ENCODE measurements at places on chromosomes 1 and 21. TPM values are rescaled to one million over a fixed set of nuclear protein-coding genes. Genes with fewer than 3 reads are reported as not detected.

The SPRR2A gene
- polyA plus RNA-seq = not detected

GRCh38 chr1:93668951-93669350 lies 12.7 kb downstream of the BCAR3 start:
- DNase-seq = no peak

DNA sequence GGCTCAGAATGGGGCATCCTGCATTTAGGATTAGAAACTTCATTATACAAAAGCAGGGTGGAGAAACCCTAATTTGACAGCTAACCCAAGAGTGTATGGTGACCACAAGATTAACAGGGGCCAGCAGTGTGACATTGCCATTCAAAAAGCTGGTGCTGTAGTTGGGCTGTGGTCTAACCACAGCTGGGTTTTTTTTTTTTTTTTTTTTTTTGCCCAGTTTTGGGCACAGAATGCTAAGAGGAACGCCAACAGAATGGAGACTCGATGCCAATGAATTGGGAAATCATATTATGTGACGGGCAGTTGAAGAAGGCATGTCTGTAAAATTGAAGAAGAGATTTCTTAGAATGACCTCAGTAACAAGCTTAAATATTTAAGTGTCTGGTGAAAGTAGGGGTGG lies 58.4 kb downstream of the NFIA start:
- DNase-seq = no peak

DNA sequence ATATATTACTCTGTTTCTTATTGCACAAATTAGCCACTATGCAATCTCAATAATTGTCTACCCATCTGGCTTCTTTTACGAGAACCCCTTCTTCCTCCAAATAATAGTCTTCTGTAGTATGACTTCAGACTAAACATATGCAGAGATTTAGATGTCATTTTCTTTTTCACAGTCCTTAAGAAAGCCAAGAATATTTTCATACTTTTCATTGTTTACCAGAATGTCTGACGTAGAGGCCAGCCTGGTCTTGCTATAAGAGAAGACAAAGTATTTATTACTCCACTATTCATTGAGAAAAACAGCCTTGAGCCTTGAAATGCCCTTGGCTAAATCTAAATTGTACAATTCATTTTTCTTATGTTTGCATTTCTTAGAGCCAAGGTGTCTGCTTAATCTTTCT lies 714.9 kb upstream of the CXADR start:
- no peak for DNase-seq

GRCh38 chr1:76833856-76834255 lies 33.4 kb upstream of the ST6GALNAC5 start:
- no peak for DNase-seq
